ENCODE measurements at places on chromosomes 4 and X.

DNA sequence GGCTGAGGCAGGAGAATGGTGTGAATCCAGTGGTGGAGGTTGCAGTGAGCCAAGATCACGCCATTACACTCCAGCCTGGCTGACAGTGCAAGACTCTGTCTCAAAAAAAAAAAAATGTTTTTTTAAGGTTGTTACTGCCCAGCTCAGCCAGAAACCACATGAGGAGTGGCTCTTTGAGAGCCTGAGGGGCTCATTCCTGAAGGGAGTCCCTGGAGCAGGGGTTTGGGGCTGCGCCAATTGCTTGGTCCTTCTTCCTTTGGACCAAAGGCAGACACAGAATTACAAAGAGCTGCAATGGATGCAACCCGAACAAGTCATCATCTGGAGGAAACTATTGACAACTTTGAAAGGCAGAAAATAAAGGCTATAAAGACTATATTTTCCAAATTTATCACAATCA, 60.6 kb upstream of the WWC2 start:
- DNase-seq, result no peak

GRCh38 chr4:25346913-25347312, 30.1 kb upstream of the ANAPC4 start:
- DNase-seq, result no peak

DNA sequence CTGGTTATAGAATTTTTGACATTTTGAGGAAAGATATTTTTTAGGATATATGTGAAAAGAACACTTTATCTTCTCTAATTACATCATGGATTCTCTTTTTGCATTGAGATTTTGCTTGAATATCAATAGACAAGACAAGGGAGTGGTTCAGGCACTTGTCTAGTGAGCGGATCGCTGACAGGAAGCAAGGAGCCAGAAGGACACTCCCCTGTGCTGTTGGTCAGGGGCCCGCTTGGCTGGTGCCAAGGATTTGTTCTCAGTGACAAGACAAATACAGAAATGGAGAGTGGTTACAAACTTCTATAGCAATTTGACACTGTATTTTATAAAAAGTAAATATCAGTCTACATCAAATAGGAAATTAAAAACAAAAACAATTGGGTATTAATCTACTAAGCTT, 60.0 kb downstream of the SLC9B1 start:
- DNase-seq, result no peak

DNA sequence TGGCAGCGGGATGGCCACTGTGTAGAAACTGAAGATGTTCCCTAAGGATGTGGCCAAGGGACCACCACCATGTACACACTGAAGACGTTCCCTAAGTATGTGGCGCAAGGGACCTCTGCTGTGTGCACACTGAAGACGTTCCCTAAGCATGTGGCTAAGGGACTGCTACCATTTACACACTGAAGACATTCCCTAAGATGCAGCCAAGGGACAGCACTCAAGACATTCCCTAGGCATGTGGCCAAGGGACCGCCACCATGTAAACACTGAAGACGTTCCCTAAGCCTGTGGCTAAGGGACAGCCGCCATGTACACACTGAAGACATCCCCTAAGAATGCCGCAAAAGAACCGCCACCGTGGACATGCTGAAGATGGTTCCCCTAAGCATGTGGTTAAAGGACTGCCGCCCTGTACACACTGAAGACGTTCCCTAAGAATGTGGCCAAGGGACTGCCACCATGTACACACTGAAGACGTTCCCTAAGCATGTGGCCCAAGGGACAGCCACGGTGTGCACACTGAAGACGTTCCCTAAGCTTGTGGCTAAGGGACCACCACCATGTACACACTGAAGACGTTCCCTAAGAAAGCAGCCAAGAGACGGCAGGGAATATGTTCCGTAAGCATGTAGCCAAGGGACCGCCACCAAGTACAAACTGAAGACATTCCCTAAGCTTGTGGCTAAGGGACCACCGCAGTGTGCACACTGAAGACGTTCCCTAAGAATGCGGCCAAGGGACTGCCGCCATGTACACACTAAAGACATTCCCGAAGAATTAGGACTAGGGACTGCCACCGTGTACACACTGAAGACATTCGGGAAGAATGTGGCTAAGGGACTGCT, 43.3 kb downstream of the DHRSX start:
- no peak for DNase-seq

DNA sequence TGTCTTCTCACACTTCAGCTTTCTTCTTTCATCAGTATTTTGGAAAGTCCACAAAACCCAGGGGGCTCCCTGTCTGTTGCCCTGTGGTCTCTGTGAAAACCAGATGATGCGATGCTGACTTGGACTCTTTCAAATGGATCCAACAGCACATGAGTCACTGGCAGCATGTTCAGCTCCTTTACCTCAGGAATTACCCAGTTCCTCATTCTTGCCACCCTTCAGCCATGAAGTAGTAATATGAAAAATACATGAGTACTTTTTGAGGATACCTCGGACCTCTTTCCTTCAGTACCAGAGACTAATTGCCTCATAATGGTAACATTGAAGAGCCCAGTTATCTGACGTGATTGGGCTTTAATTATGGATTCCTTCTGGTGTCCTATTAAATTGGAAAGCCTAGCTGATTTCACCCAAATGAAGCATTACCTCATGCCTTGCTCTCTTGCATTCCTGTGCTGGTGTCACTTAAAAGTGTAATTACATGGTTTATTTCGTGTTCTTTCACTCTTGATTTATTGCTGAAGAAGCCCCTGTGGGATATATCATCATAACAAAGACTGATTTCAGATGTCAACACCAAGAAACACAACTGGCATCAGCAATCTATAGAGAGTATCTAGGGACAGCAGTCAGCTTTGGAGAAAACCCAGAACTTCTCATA, 63.4 kb downstream of the NFKB1 start:
- no peak for DNase-seq

DNA sequence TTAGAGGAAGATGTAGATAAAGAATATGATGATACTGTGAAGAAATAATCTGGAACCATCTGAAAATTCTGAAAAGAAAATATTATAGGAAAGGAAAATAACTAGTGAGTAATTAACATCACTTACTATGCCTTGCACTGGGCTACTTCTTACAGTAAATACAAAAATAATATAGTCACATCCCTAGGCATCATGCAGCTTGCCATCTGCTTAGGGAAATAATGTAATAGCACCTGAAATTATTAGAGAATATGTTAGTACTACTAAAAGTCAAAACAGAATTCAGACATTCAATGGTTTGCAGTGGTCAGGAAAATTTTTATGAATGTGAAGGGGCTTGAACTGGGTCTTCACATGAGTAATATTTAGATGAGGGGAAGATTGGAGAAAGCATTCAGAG, 272.2 kb upstream of the EMCN start:
- no peak for DNase-seq

- no peak for DNase-seq
These were observed 30.3 kb downstream of the TMPRSS11A start for GRCh38 chr4:67933038-67933437.

DNA sequence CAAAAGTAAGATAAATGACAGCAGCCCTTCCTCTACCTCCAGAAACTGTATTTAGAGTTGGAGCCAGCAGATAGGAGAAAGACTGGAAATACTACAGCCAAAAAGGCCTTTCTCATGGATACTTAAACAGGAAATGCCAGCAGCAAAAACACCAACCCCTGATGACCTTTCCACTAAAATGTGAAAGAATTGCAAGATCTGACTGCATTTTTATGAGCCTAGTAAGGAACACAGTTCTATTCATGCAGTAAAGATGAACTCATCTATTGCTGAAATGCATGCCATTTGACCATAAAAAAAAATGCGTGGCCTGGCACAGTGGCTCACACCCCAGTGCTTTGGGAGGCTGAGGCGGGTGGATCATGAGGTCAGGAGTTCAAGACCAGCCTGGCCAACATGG, 19.9 kb downstream of the ABCG2 start:
- DNase-seq, result peak; percentile 13

GRCh38 chr4:187069398-187069797, 345.7 kb upstream of the FAT1 start:
- DNase-seq, result no peak

DNA sequence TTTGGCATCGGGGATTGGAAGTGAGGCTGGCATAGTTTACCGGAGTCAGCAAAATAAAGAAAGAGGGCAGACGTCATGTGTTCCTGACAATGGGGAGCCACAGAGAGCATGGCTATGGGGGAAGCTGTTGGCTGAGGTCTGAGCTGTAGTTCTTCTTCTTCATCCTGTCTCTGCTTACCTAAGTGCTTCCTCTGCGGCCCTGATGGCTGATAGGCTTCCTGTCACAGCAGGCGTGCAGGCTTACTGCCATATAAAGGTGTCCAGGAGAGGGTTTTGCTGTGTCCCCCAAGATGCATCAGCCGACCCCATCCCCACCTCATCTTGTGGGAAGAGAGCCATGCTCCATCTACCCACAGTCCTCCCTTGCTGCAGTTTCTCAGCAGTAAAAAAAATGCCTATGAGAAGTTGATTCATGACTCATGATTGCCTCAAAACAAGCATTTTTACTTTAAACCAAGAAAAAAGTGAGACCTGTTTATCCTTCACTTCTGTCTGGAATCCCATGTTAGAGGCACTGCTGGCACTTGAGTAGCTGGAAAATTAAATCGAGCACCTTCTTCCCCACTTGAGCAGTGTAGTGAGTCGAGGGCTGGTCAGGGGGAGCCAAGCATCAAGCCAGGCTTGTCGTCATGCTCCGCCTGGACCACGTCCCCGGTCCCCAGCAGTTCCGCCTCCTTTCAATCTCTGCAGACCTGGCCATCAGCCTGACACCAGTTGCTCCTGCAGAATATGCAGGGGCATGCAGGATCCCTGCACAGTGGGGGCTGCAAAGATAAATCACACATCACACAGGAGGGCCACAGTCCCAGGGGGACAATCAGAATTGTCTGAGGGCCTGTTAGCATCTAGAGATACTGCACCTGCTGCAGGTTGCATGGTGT, 237.8 kb downstream of the EVC2 start:
- DNase-seq, result no peak

- DNase-seq, result no peak
These were observed 184.1 kb downstream of the AFAP1 start for GRCh38 chr4:7755561-7755960.

DNA sequence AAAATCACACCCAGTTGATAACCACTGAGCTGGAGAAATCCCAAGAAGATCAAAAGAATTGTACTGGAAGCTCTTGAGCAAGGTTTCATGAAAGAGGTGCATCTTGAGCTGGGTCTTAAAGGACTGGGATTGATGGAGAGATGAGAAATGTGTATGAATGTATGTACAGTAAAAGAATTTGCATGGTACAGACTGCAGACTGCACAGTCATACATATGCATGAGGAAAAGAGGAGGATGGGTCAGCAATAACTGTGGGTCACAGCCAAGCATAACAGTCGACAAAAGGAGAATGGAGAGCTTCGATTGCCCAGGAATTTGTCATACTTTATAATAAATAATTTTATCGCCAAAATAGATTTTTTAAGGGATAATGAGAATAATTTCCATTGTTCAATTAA, 4.8 kb upstream of the RELL1 start:
- DNase-seq, result no peak
